ENCODE measurements at places on chromosomes 13 and 19. TPM values are rescaled to one million over a fixed set of nuclear protein-coding genes. Genes with fewer than 3 reads are reported as not detected.

- no peak for DNase-seq
- H3K4me3 ChIP-seq: no peak overlapping the region
- peaks cover 9% of the 10 kb centered on the region for H3K4me1 ChIP-seq
These were observed 56.9 kb upstream of the ZNF254 start for GRCh38 chr19:24029941-24030636.

DNA sequence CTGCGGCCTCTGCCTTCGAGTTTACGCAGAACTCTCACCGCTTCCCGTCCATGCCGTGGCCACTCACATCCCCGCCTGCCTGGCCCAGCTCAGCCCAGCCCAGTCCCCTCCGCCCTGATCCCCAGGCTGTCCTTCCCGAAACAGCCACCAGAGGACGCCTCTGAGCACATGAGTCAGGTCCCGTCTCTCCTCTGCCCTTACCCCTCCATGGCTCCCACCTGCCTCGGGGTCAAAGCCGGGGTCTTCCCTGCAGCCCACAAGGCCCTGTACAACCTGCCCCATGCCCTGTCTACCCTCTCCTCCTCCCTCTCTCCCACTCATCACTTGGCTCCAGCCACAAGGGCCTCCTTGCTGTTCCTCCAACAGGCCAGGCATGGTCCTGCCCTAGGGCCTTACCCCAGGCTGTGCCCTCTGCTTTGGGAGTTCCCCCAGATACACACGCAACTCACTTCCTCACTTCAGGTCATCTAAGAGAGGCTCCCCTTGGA is 8.1 kb upstream of the SEMA6B start:
- DNase-seq: peak; percentile 64
- peaks cover 47% of the 10 kb centered on the region for H3K4me1 ChIP-seq
- no peak overlapping the region for H3K27ac ChIP-seq
- no peak overlapping the region for H3K4me3 ChIP-seq
- H3K27me3 ChIP-seq: no peaks in the 10 kb centered on the region

DNA sequence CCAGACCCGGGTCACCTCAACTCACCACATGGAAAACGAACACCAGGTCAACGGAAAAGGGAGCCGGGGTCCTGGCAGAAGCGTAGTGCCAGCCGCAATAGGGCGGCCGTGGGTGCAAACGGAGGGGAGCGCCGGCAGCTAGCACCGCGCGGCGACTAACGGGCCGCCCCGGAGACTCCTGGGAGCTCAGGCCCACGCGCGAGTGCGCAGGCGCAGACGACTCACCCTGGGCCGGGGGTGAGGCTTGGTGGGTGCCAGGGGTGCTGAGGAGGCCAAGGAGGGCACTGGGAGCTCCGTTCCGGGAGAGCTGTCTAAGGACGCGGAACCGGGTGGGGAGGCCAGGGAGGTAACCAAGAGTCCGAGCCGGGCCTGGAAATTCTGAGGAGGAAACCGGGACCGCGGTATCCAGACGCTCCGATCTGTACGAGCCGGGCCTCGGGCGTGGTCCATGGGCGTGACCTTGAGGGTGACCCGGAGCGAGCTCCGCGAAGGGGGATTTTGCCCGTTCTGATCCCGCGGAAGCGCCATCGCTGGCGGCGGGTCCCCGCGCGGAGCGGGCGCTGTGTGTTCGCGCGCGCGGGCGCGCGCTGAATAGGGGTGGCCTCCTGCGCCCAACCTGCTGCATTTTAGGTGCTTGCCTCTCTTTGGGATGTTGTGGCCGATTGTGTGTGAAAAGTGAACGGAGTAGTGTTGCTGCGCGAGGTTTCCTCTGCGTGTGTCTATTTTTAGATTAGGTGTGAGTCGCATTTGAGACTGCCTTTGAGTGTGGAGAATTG is at the start of gene ZNF382:
ZNF382 (plus strand) TSS at position 213 of the 776 bp plus-strand sequence. CDS start 4,602 bp downstream, outside the sequence.
- no peaks in the 10 kb centered on the region for H3K27me3 ChIP-seq
- DNase-seq: peak; percentile 90
- peaks cover 5% of the 10 kb centered on the region for H3K4me1 ChIP-seq
- peak within 1 kb of the TSS; percentile 94 for H3K4me3 ChIP-seq

- peak; percentile 54 for DNase-seq
- peaks cover 17% of the 10 kb centered on the region for H3K4me1 ChIP-seq
- peak overlapping the region; percentile 1 for H3K27ac ChIP-seq
- peaks cover 25% of the 10 kb centered on the region for H3K36me3 ChIP-seq
These were observed 21.9 kb downstream of the ANKRD27 start for GRCh38 chr19:32652894-32653598.

DNA sequence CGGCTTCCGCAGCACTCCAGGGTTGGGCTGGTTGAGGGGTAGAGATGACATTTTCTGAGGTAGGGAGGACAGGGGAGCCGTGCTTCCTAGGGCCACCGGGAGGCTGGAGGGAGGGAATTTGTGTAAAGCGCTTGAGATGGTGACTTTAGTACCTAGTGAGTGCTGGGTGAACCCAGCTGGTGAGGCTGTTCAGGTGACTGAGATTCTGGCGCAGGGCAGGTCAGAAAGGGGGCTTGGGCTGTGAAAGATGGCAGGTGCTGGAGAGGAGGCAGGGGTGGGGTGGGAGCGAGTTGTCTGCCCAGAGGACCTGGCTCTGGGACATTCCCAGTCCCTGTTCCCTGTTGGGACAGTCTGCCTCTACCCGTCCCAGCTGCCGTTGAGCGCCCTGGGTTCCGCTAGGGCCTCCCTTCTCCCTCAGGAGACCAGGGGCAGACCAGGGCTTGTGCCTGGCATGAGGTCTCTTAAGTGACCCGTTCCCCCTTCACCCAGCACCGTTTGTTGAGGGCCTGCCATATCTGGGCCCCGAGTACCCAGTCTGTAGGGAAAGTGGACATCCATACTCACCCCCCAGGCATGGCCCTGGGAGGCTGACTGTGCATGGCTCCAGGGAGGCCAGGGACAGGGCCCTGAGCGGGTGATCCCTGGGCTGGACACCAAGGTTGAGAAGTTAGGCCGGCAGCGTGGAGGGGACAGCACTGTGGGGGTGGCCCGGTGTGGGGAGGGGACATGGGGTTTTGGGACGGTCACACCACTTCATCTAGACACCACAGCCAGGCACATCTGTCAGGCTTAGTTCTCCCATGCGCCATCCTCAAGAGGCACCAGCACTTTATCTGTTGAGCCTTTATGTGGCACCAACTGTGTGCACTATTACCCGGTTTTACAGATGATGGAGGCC is 5.0 kb downstream of the PTOV1 start:
- no peak overlapping the region for H3K27ac ChIP-seq
- H3K4me3 ChIP-seq: no peak overlapping the region
- peaks cover 73% of the 10 kb centered on the region for H3K36me3 ChIP-seq
- H3K4me1 ChIP-seq: peaks cover 37% of the 10 kb centered on the region

DNA sequence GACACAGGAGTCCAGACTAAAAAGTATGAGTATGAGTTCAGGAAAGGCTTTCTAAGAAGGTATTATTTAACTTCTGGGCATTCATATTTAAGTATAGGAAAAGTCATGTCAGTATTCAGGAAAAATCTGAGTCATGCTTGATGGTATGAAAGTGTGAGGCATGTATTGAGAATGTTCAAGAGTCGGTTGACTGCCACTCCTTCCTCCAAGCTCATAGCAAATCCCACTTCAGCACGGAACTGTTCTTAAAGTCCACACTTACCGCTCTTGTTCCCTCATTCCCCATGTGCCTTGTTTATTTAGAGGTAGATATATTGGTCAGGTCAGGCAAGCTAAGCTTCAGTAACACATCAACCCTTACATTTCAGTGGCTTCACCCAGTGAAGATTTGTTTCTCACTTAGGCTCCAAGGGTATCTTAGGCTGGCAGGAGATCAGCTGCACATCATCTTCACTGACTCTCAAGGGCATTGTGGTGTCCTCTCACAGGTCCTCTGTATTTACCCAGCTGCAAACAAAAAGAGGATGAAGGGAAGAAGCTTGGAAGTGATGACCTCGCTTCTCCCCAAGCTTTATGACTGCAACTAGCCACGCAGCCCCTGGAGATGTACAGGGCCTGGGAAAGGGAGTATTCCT is 1189.2 kb downstream of the EFNB2 start:
- H3K36me3 ChIP-seq: no peaks in the 10 kb centered on the region
- no peak for DNase-seq
- no peaks in the 10 kb centered on the region for H3K4me1 ChIP-seq

- no peak overlapping the region for H3K4me3 ChIP-seq
- no peaks in the 10 kb centered on the region for H3K27me3 ChIP-seq
- H3K4me1 ChIP-seq: peaks cover 9% of the 10 kb centered on the region
- no peaks in the 10 kb centered on the region for H3K36me3 ChIP-seq
- DNase-seq: no peak
These were observed 16.9 kb downstream of the CEBPA start for GRCh38 chr19:33285441-33285927.

DNA sequence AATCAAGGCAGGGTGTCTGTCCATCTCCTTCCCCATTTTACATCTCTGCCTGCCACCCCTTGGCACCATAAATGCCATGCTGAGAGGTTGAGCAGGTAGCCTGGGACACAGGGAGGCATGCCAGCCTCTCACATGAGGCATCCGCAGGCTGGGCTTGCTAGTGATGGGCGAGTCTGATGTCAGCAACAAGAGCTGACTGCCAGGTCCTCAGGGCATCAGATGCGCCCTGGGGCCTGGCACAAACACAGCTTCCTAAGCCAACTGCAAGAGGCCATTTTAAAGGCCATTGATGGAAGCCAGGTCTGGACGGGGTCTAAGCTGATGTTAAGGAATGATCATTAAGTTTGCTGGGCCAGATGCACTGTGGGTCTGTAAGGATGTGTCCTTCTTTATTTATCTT is 34.6 kb downstream of the MYH14 start:
- H3K36me3 ChIP-seq: peaks cover 3% of the 10 kb centered on the region
- no peak overlapping the region for H3K4me3 ChIP-seq
- no peak overlapping the region for H3K27ac ChIP-seq
- DNase-seq: no peak

DNA sequence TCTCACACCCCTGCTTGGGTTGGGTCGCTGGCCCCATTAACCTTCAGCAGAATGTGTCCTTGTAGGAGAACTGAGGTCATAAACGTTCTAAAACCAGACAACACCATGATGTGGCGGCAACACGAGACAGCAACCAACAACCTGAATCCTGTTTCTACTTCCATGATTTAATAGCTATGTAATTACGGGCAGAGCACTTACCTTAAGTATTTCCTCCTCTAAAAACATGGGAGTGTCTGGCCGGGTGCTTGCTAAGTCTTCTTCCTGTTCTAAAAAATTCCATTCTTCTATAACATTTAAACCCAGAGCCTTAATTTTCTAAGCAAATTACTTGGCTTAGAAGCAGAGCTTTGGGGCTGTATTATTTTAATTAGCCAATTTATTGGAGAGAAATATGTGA is 33.5 kb upstream of the IRS2 start:
- H3K27me3 ChIP-seq: no peaks in the 10 kb centered on the region
- no peak overlapping the region for H3K4me3 ChIP-seq
- DNase-seq: no peak
- no peak overlapping the region for H3K27ac ChIP-seq
- H3K36me3 ChIP-seq: no peaks in the 10 kb centered on the region

DNA sequence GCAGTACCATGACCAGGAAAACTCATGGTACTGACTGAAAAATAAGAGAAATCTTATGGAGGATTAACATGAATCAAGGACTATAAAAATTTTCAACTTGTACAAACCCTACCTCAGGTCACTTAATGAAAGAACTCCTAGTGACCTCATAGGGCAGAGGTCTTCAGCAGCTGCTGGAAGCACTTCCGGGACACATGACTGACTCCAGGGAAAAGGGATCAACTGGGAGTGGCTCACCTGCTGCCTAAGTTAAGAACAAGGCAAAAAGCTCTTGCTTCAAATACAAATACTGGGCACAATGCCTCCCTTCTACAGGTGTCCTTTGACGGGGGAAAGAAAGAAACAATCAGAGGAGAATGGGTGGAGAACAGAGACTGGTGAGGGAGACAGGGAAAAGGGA is 18.6 kb downstream of the DOCK9 start:
- DNase-seq: no peak
- peaks cover 50% of the 10 kb centered on the region for H3K4me1 ChIP-seq
- peak overlapping the region; percentile 84 for H3K27ac ChIP-seq
- no peaks in the 10 kb centered on the region for H3K27me3 ChIP-seq
- no peak overlapping the region for H3K4me3 ChIP-seq

- no peak overlapping the region for H3K27ac ChIP-seq
- no peak overlapping the region for H3K4me3 ChIP-seq
- H3K27me3 ChIP-seq: no peaks in the 10 kb centered on the region
- no peaks in the 10 kb centered on the region for H3K36me3 ChIP-seq
These were observed 75.4 kb upstream of the ZNF30 start for GRCh38 chr19:34851277-34851804.

- H3K4me3 ChIP-seq: no peak overlapping the region
- no peaks in the 10 kb centered on the region for H3K27me3 ChIP-seq
- no peaks in the 10 kb centered on the region for H3K36me3 ChIP-seq
- DNase-seq: no peak
- peaks cover 2% of the 10 kb centered on the region for H3K4me1 ChIP-seq
These were observed 85.7 kb upstream of the MBNL2 start for GRCh38 chr13:97136418-97136817.

DNA sequence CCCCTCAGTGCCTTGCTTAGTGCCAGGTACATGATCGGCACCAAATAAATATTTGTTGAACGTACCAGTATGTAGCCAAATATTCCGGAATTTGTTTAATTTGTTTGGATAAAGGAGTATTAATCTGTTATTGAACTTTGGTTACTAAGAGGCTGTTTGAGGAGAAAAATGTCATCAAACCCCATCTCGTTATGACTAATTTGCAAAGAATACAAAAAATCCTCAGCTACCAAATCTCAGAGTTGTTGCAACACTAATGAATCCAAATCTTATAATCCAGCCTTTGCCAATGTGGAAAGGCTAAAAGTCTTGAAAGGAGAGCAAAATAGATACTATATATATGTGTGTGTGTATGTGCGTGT is 79.5 kb downstream of the KLF5 start:
- no peaks in the 10 kb centered on the region for H3K36me3 ChIP-seq
- no peaks in the 10 kb centered on the region for H3K27me3 ChIP-seq
- no peak for DNase-seq

DNA sequence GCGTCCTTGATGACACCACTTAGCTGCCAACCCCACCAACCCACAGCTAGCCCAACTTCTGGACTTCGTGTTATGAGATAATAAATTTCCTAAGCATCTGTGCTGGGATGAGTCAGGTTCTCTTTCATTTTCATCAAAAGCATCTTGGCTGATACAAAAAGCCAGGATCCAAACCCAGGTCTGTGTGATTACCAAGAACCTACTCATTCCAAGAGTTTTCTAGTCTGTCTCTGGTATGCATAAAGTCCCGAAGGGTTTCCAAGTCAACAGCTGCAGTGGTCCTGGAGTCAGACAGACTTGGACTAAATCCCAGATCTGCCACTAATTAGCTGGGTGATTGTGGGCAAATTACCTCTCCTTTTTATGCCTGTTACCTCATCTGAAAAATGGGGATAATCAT is 55.5 kb upstream of the SERP2 start:
- DNase-seq: peak; percentile 38
- H3K4me1 ChIP-seq: peaks cover 10% of the 10 kb centered on the region
- H3K27ac ChIP-seq: no peak overlapping the region
- H3K27me3 ChIP-seq: no peaks in the 10 kb centered on the region
- H3K36me3 ChIP-seq: no peaks in the 10 kb centered on the region

- no peaks in the 10 kb centered on the region for H3K4me1 ChIP-seq
- no peak overlapping the region for H3K4me3 ChIP-seq
- peak; percentile 68 for DNase-seq
- no peak overlapping the region for H3K27ac ChIP-seq
- no peaks in the 10 kb centered on the region for H3K27me3 ChIP-seq
- no peaks in the 10 kb centered on the region for H3K36me3 ChIP-seq
These were observed 71.7 kb upstream of the SOX21 start for GRCh38 chr13:94784066-94784465.

The ERICH6B gene
- total RNA-seq: not detected

The CEACAM1 gene
- total RNA-seq: 0.62 TPM

The VSTM1 gene
- total RNA-seq: not detected

The KCNJ14 gene
- 0.49 TPM for total RNA-seq

The HSPB6 gene
- 46.7 TPM for total RNA-seq

The TEX26 gene
- 0.09 TPM for total RNA-seq

The LYPD5 gene
- total RNA-seq: 0.22 TPM

The LRP3 gene
- 20.8 TPM for total RNA-seq

The ATP12A gene
- not detected for total RNA-seq

The SBK3 gene
- total RNA-seq: 0.13 TPM

The NLRP12 gene
- 0.22 TPM for total RNA-seq

The ZNF546 gene
- 8.9 TPM for total RNA-seq

The IGFL1 gene
- not detected for total RNA-seq

All from muscle of leg (tissue), 16 donors.